ENCODE measurements at places on chromosomes 4 and X.

GRCh38 chr4:15695240-15695699, 7.6 kb upstream of the BST1 start:
- no peak for DNase-seq

GRCh38 chr4:91427171-91427570, 876.6 kb upstream of the GRID2 start:
- no peak for DNase-seq

DNA sequence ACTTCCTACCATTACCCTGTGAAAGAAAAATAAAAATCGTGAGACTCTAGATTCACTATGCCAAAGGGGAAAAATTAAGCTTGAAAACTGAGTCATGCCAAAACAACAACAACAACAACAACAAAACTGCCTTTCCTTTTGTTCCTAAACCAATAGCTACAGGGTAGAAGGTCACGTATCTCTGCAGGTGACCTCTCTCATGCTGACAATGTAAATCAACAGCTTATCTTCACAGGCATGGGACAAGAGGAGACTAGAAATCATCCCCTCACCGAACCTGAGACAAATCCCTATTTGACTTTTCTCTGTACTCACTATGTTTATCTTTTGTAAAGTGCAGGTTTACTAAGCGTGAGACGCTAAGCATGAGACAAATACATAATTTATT, 20.5 kb upstream of the AADAT start:
- DNase-seq, result no peak

DNA sequence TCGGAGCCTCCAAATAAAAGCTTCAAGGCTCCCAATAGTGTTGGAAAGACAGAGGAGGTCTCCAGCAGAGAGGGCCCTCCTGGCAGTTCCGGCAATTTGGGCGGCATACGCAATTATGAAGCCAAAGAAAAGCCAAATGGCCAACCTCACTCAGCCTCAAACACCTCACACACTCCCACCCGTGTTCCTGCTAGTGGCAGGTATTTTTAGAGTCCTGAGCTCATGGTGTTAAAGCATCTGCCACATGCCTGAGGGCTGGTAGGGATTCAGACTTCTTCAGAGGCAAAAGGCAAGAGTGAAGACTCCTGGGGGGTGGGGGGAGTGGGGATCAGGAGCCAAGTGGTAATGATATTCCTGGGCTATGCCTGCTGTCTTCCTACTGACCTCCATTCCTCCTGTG, 7.4 kb downstream of the RAB33A start:
- no peak for DNase-seq

DNA sequence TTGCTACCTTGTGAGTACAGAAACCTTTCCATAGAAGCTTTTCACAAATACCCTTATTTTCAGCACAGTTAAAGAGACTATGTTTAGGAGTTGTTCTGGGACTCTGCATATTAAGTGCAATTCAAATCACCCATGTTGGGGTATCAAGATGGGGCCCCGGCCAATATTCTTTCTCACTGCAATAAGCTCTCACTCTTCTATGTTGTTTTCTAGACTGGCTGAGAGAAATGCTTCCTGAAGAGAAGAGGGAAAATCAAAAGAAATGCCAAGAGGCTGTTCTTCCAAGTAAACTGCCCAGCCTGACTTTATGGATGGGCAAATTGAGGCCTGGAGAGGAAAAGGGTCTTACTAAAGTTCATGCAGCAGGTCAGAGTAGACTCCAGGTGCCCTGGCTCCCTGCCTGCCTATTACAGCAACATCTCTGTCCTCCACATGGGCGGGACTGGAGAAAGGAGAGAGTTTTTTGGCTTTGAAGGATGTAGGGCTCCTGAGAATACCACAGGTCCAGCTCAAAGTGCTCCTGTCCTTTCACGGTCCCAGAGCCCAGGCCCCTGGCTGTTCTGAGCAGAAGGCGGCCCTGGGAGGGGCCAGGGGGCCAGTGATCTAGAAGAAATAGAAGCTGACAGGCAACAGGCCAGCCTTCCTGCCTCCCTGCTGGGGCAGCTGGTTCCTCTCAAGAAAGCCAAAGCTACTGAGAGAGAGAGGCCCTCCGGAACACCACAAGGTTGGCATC, 745 bp upstream of the IQSEC2 start:
- no peak for DNase-seq

DNA sequence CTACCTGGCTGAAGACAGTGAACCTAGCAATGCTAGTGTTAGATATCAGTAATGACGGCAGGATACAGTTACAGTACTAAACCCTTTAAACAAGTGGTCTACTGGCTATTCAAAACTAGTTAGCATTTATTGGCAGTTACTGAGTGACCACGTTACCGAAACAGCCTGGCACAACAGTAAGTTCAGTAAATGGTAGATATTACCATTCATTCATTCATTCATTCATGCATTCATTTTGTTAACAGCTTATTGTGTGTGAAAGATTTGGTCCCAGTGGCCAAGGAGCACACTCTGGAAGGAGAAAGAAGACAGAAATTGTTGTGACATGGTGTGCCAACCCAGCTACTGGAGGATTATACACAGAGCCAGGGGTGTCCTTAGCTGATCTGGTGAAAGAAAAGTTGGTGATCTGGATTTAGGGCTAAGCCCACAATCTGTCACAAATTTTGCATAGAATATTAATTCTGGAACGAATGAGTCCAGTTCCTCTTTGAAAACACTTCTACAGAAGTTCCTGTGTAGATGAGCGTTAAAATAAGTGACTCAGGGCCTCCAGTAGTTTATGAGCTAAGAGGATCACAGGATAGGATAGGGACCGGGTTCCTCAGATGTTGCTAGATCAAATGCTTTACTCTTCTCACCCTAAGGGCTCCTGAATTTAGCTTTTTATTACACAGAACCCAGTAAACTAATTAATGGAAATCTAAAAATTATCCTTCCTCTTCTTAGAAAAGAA, 179.1 kb downstream of the CBR4 start:
- no peak for DNase-seq

DNA sequence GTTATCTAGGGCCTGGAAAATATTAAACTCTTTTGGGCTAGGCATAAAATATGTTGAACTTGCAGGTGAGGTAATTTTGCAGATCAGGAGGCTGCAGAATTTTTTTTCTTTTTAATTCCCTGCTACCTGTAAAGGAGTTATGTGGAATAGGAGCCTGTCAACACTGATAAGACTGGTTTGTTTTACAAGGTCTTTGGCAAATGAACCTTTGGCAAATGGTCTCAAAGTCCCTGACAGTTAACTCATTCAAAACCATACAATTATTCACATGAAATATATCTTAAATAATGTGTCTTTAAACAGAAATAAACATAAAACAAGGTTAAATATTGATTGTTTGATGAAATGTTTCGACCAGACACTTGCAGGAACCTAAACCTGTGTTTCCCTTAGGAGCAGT, 340.2 kb downstream of the GASK1B start:
- no peak for DNase-seq

DNA sequence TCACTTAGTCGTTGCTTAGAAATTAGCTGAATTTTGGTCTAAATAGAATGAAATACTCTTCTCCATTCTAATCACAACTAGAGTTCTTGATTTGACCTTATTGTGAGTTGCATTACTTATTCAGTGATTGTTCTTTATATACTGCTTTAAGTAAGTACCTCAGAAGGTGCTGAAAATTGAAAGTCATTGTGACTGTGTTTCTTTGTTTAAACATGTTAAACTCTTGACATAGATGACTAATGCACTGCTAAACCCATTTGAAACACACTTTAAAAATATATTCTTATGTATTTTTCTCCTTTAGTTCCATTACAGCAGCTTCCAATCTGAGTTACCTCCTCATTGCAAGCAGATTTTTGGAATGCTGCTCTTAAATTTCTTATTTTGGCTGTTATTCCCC, 9.1 kb downstream of the TSPAN7 start:
- no peak for DNase-seq

- DNase-seq, result no peak
Observed at GRCh38 chr4:169993531-169993930, 32.7 kb downstream of the MFAP3L start.

GRCh38 chr4:39525822-39526690, 1.2 kb downstream of the UGDH start:
- no peak for DNase-seq

GRCh38 chrX:106040861-106041260, 2.3 kb upstream of the SERPINA7 start:
- no peak for DNase-seq

DNA sequence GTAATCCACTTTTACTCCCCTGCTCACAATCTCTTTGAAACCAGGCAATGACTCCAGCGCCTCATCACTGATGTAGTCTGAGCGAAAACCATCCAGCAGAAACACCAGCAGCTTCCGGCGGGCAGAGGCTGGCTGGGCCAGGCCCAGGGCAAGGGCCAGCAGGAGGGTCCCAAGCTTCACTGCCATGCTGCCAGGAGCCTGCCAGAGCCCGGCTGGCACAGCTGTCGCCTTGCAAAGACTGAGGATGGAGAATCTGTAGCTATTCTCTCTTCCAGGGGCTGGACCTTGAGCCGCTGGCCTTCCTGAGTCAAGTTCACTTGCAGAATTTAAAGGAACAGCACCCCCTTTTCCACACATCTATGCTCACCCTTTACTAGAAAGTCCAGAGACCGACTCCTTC, at the start of gene ENPP6:
TSS of gene ENPP6 (minus strand) at position 240 of the 400 bp plus-strand sequence. CDS start at position 186, 54 bp downstream.
- no peak for DNase-seq

- DNase-seq, result no peak
Observed at GRCh38 chrX:130413415-130413814, 11.6 kb downstream of the RBMX2 start.

DNA sequence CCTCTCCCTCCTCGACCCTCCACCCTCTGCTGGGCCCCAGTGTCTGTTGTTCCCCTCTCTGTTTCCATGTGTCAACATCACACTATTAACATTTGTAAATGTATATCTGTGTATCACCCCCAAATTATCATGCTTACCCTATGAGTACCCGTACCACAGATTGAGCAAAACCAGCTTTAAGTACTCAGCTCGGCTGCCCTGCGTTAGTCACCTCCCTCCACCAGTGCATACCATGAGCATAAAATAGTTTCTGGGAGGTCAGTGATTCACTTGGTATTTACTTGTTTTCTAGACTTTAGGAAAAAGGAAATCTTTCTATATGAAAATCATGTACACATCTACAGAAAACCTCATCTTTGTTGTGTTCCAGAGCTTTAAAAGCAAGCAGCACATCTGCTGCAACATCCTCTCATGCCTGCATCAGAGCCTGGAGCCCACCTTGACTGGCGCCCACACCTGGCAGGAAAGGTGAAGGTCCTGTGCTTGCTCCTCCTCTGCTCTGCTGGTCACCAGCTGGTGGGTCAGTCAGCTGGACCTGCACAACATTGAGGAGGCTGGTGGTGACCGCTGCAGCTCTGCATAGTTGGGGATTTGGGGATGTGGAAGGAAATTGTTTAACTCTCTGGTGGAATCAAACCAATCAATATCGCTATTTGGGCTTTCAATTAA, 214.4 kb upstream of the KLF3 start:
- DNase-seq, result no peak

DNA sequence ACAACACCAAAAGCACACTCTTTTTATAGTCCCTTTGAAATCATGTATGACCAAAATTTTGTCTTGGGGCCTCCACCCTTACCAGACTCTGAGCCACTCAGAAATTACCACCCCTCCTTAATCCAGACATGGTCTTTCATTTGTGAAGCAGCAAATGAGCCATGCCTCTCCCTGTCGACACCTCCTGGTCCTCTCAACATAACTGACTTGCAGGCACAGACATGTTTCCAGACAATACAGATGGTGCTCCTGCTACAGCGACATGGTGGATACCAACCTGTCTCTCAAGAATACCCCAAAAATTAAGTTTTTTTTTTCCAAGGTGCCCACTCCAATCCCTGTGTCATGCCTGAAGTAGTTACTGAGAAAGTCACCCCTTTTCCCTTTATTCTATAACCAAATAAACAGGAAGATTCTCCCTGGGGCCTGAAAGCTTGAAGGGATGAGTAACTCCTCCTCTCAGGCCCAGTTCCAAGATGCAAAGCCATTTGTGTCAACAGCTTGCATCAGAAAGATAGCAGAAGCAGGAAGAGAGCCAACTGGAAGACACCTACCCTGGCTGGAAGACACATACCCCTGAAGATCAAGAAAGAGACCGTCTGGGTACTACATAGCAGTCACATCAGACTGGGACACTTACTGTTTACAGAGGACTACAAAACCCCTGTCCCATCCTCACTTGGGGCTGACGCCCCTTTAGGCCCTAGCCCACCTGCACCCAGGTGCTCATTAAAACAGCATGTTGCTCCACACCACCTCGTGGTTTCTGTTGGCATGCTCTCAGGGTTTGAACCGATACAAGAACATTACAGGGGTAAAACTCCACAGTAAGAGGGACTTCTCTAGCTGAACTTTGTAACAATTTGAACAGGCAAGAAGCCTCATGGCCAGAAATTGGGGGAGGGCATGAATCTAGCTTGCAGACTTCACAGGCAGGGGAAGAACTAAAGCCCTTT, 5.5 kb upstream of the UGT2B17 start:
- DNase-seq, result no peak

DNA sequence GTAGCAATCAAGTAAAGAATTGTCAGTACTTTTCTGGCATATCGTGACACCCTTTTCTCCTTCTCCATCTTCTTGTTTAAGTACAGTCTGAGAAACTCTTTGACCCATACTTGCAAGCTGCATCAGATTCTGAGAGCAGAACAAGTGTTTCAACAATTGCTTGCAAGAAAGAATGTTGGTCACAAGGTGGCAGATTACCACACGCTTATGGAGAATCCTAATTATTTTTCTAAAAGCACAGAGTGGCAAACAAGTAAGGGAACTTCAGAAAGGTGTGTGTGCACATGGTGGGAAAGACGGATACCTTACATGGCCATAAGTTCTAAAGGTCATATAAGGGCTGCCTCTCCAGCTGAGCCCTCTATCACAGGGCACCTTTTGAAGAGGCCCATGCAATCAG, 136.4 kb upstream of the FGF13 start:
- DNase-seq, result no peak

All from chondrocyte (in vitro differentiated cells).